ENCODE measurements at places on chromosomes 4 and X. TPM values are rescaled to one million over a fixed set of nuclear protein-coding genes. Genes with fewer than 3 reads are reported as not detected.

DNA sequence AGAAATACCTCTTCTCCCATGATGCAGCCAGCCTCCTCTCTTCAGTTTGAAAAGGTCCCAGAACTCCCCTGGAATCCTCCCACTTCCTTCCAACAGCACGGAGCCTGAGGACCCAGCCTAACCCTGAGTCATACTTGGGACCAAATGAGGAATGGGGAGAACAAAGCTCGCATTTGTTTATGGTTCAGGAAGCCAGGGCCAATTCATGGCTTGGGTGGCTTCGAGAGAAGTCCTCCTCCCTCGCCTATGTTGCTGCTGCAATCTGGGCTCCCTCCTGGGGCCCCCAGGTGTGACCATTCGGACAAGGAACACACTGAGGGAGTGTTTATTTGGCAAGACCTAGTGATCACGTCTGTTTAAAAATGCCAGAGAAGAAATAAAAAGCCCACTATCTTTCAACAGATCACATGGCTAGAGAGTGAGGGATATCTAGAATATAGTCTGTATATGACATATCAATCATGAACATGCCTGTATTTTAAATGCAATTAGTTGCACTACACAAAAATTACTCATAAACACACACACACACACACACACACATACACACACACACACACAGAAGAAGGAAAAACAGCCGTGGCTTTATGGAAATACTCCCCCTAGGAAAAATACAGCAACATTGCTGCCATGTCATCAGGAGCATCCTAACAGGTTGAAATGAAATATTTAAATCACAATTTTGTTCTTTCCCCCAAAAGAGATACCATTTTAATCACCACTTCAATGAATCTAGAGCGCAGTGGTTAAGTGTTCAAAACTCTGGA lies 155.7 kb upstream of the MAP3K15 start:
- no peak for DNase-seq
- H3K27me3 ChIP-seq = no peaks in the 10 kb centered on the region
- peaks cover 24% of the 10 kb centered on the region for H3K36me3 ChIP-seq
- no peak overlapping the region for H3K27ac ChIP-seq
- H3K4me3 ChIP-seq = no peak overlapping the region

Gene CSAG1
- total RNA-seq = not detected

GRCh38 chr4:48470570-48470969 lies 12.6 kb upstream of the SLC10A4 start:
- peaks cover 14% of the 10 kb centered on the region for H3K27me3 ChIP-seq
- H3K4me1 ChIP-seq = no peaks in the 10 kb centered on the region
- no peak for DNase-seq
- no peak overlapping the region for H3K4me3 ChIP-seq
- no peak overlapping the region for H3K27ac ChIP-seq

Gene RNF150
- not detected for total RNA-seq

Gene PSAPL1
- total RNA-seq = not detected

DNA sequence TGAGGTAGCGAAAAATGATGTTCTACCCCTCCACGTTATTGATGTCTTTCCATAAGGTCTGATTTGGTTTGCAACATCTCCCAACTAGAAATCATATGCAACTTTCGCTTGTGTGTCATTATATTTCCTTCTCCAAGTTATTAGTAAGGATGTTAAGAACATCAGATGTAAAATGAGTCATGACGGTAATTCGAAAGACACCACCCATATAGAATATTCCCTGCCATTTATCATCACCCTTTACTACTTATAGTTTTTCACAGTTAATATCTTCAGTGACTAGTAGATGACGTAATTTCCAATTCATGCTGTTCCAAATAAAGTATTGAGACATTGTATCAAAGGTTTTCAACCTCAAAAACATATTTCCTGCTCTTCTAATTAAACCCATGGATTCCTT lies 146.7 kb upstream of the MAP3K15 start:
- peaks cover 22% of the 10 kb centered on the region for H3K36me3 ChIP-seq
- DNase-seq = no peak
- H3K4me3 ChIP-seq = no peak overlapping the region
- no peak overlapping the region for H3K27ac ChIP-seq
- peaks cover 18% of the 10 kb centered on the region for H3K4me1 ChIP-seq
- H3K27me3 ChIP-seq = no peaks in the 10 kb centered on the region
